ENCODE measurements at places on chromosomes 11 and 22.
A peak's percentile ranks its signal among the peaks of the same experiment; 100 is the strongest.

DNA sequence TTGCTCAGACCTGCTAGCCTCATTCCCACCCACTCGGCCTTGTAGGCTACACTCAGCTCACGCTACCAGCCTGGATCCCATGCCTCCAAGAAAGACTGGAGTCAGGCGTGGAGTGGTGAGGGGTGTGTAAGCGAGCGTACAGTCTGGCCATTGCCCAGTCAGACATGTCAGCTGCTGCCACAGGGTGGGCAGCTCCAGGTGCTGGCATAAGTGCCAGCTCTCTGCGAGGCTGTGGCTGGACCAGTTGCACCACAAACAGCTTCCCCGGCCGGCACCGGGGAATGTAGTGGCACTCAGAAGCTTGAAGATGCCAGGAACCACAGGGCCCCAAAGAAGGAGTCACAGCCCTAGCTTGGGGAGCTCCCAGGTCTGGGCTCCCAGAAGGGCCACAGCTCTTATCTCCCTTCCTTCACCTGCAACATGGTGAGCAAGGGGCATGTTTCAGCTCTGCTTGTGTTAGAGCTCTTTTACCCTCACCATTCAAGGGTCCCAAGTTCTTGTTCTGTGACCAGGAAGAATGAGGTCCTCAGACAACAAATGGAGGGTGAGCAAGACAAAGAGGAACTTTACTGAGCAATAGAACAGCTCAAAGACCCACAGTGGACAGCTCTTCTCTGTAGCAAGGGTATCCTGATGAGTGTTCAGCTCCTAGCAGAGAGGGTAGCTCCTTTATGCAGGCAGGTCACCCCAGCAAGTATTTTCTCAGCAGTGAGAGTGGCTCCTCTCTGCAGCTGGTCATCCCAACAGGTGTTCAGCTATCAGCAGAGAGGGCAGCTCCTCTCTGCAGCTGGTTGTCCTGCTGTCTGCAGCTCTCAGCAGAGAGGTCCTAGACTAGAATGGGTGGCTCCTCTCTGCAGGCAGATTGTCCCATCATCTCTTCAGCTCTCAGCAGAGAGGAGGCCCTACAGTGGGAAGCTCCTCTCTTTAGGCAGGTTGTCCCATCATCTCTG, 6.0 kb downstream of the SBF2 start:
- DNase-seq: no peak

- no peak for DNase-seq
These were observed 710 bp upstream of the THY1 start for GRCh38 chr11:119423509-119424254.

DNA sequence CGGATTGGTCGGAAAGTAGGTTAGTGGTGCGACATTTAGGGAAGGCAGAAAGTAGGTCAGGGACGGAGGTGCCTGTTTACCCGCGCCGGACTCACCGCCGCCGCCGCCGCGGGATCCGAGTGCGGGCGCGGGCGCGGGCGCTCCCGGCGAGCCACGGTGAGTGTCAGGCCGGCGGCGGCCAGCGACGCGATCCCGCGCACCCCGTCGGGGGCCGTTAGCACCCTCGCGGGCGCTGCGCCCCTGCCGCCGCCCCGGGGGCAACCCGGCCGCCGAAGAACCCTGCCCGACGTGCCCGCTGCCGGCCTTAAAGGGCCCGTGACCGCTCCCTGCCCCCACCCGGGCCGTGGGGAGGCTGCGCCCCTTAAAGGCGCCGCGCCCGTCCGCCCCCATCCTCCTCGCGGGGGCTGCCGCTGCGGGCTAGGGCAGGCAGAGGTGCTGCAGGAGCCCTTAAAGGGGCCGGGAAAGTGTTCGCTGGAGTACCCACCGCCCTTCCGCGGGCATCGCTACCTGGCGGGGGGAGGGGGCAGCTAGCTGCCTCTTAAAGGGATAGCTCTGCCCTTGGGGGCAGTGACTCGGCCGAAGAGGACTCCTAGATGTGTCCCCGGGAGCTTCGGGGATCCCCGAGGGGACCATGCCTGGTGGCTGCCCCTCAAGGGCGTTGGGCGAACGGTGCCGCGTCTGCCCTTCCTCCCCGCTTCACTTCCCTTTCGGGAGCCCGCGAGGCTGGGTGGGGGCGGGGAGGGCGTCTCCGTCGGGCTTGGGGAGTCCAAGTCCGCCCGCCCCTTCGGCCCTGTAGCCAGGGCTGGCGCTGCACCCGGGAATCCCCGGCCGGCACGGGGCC, at the start of gene BMAL1:
TSS of gene BMAL1 (plus strand) at position 23 of the 841 bp plus-strand sequence. CDS start 76,519 bp downstream, outside the sequence.
- no peak for DNase-seq

DNA sequence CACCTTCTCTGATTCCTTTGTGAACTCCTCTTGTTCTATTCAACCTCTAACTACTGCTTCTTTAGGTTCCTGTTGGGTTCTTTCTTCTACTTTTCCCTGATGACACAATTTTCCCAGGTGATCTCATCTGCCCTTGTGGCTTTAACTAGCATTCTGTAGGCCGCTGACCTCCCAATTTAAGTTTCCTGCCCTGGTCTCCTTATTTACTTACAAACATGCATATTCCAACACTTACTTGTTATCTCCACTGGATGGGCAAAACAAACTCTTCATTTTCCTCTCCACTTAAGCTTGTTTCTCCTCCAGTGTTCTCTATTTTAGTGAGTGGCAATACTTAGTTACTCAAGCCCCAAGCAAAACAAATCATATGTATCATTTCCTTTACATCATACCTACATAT, 734.5 kb downstream of the METTL15 start:
- DNase-seq: no peak

- DNase-seq: no peak
These were observed 56.8 kb downstream of the RPL27A start for GRCh38 chr11:8739309-8739793.

GRCh38 chr11:7596975-7597391, 76.3 kb downstream of the CYB5R2 start:
- DNase-seq: no peak

DNA sequence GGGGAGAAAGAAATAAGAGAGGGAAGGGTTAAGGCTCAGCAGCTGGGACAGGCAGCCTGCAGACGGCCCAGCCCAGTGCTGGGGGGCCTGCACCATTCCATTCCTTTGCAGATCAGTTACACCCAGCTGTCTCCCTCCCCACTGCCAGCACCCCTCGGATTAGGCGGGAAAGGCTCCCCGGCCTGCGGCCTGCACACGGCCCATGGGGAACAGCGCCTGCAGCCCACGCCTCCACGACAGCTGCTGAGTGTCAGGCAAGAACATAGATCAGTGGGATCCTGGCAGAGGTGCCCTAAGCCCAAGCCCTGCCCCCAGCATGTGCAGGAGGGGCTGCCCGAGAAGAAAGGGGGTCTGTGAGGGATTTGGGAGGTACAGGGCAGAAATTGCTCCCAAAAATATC, 65.8 kb upstream of the MYOD1 start:
- DNase-seq: no peak

DNA sequence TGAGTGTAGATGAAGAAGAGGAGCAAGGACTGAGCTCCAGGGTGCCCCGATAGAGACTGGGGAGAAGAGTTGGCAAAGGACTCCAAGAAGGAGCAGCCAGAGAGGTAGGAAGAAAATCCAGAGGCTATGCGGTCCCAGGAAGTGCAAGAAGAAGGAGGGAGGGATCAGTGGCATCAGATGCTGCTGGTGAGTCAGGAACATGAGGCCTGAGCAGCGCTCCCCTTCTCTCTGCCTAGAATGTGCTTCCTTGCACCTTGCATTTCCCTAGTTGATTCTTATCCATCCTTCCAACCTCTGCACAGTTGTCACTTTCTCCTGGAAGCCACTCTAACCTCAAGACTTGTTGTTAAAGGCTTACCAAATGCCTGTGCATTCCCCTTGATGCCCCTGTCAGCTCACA, 21.3 kb downstream of the KCNC1 start:
- DNase-seq: no peak

DNA sequence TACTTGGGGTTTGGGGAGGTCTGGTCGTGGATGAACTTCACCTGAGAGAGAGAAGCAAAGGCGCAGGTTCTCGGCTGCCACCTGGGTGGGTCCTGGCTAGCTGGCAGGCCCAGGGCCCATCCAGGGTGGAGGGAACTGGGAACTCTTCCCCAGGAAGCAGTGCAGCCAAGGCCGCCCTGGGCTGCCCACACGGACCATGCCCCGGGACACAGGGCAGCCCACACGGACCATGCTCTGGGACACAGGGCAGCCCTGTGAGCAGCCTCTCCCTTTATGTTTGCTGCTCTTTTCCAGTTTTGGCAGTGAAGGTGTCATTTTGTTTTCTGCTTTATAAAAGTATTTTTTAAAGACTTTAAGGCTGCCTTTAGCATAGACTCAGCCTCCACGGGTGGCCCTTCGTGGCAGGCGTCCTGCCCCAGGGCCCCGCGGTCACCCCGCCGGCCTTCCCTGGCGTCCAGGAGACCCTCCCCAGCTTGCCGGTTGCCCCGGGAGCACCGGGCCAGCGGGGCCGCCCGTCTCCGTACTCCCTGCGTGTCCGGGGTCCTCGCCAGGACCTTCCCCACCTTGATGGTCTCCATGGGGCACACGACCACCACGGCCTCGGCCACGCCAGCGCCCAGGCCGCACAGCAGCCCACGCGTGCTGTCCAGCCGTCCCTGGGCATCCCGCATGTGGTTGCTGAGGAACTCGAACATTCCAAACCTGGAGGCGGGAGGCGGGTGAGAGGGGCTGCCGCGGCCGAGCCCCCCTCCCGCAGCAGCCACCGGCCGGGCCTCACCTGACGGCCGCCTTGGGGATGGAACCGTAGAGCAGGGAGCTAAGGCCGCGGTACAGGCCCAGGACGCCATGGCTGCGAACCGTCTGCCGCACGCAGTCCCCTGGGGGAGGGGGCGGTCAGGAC, 1.1 kb downstream of the SLC25A1 start:
- no peak for DNase-seq

DNA sequence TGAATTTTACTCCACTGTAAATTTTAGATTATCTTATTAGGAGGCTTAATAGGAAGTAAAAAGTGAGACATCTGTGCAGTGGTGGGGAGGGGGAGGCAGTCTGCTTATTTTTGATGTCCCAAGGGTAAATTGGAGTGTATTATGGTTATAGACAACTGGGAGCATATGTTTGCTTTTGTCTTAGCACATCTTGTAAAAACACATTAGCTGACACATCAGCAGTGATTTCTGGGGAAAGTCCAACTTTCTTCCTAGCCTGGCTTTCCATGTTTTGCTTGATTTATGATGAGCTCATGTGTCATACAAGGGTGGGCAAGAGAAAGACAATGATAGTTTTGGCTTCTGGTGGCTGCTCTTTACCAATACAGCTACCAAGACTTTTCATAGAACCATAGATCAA, 4.0 kb downstream of the ANO3 start:
- DNase-seq: no peak

GRCh38 chr11:73204711-73205121, 13.4 kb upstream of the P2RY2 start:
- no peak for DNase-seq

DNA sequence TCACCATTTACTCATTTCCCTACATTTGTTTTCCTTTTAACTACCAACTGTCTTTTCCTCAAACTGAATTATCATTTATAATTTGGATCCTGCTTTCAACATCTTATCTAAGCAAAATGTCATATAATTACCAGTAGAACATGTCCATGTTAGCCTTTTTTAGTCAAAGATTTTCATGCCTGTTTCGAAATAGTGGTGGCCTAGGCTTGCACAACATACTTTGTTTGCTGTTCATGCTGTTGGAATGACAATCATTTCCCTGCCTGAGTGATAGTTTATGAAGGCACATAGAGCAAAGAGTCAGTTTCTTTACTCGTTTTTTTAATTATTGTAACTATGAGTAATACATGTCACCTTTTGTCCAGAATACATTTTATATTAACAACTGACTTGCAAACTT, 144.3 kb upstream of the ANO3 start:
- DNase-seq: no peak

GRCh38 chr11:62922653-62923431, 1.7 kb upstream of the CHRM1 start:
- no peak for DNase-seq

GRCh38 chr22:44389181-44389580, 76.4 kb upstream of the SHISAL1 start:
- DNase-seq: no peak

- no peak for DNase-seq
These were observed 8.6 kb upstream of the ARAP1 start for GRCh38 chr11:72760539-72761405.

GRCh38 chr11:409008-409599, 5.7 kb downstream of the SIGIRR start:
- no peak for DNase-seq

- no peak for DNase-seq
These were observed 377.9 kb downstream of the DYNC2H1 start for GRCh38 chr11:103487113-103487512.

- DNase-seq: no peak
These were observed 152.1 kb downstream of the FAT3 start for GRCh38 chr11:92376680-92377079.

DNA sequence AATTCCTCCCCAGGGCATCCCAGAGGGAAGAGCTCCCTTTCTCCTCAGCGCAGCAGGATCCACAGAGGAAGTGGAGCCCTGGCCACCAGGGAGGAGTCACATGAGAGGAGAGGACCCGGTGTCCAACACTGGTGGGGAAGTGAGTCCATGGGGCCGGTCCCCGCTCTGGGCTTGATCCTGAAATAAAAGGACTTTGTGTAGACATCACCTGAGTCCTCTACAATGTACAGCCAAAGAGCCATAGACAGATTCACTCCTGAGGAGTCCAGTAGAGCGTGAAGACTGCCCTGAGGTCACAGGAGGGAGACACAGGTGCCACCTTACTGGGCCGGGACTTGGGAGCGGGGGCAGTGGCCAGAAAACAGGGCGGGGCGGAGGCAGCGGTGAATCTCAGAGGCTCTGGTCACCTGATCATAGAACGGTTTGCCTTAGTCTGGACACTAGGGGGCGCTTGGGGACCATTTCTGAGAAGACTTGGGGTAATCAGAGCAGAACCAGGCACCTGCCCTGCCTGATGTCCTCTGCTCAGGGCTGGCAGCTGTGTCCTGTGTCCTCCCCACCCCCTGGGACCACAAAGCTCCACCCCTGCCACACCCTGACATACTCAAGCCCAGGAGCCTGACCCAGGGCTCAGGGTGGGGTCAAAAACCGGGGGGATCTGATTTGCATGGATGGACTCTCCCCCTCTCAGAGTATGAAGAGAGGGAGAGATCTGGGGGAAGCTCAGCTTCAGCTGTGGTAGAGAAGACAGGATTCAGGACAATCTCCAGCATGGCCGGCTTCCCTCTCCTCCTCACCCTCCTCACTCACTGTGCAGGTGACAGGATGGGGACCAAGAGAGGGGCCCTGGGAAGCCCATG, 112.7 kb downstream of the VPREB1 start:
- DNase-seq: peak; percentile 60

DNA sequence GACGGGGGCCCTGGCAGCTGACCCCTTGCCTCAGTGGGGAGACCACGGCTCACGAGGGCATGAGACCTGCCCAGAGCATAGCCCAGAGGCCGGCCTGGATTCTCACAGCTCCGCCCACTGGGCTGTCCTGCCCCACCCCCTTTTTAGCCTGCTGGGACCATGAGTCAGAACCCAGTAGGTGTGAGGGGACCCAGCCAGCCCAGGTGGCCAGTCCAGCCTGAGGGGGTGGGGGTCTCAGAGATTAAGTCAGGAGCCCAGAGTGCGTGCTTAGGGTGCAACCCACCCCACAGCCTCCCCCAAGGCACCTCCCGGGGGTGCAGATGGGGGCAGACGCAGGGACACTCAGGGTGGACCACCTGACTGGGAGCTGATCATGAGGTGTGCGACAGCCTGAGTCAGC, 40.1 kb upstream of the PPARA start:
- peak; percentile 40 for DNase-seq

GRCh38 chr11:104163100-104164027, 583 bp downstream of the PDGFD start:
- no peak for DNase-seq

Measured in hematopoietic multipotent progenitor cell treated with erythropoietin and hydrocortisone succinate and interleukin-3 and kit ligand, for 15 days (in vitro differentiated cells).